Tibial nerve (tissue), 4 donors: ENCODE measurements at places on chromosomes 13 and 19. TPM values are rescaled to one million over a fixed set of nuclear protein-coding genes. Genes with fewer than 3 reads are reported as not detected.
A peak's percentile ranks its signal among the peaks of the same experiment; 100 is the strongest.

GRCh38 chr13:112350300-112350699 lies 25.9 kb upstream of the SPACA7 start:
- H3K4me1 ChIP-seq: no peaks in the 10 kb centered on the region
- H3K27me3 ChIP-seq: no peaks in the 10 kb centered on the region
- H3K36me3 ChIP-seq: no peaks in the 10 kb centered on the region
- no peak overlapping the region for H3K4me3 ChIP-seq
- no peak for DNase-seq

- no peak overlapping the region for H3K27ac ChIP-seq
- H3K27me3 ChIP-seq: peaks cover 40% of the 10 kb centered on the region
- H3K4me1 ChIP-seq: no peaks in the 10 kb centered on the region
- peaks cover 5% of the 10 kb centered on the region for H3K36me3 ChIP-seq
Observed at GRCh38 chr13:26050568-26051230, 1.1 kb downstream of the SHISA2 start.

DNA sequence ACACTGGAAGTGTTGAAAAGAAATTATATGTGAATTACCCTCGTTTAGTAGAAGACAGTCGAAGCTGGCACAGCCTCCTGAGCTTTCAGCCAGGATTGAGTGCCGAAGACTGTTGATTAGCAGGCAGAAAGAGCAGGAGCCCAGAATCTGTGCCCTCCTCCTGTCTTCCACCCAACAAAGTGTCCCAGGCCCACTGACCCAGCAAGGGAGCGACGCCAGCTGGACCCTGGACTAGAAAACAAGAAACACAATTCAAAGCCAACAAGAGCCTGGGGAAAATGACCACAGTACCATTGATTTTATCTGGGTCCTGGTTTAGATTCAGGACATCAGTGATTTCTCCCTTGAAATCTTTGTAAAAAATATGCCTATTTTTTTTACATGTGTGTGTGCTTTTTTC lies 120.7 kb downstream of the RXFP2 start:
- H3K4me3 ChIP-seq: peak overlapping the region; percentile 11
- H3K4me1 ChIP-seq: no peaks in the 10 kb centered on the region
- H3K36me3 ChIP-seq: no peaks in the 10 kb centered on the region
- DNase-seq: no peak
- no peaks in the 10 kb centered on the region for H3K27me3 ChIP-seq

- H3K4me3 ChIP-seq: no peak within 1 kb of the TSS
- no peaks in the 10 kb centered on the region for H3K36me3 ChIP-seq
- no peaks in the 10 kb centered on the region for H3K4me1 ChIP-seq
- peak; percentile 22 for DNase-seq
- no peak within 1 kb of the TSS for H3K27ac ChIP-seq
Observed at GRCh38 chr19:49387936-49388372, at the start of gene KASH5. TSS of gene KASH5 (plus strand) at chr19:49388249. CDS start at chr19:49390884, 2,635 bp downstream.

- no peak overlapping the region for H3K27ac ChIP-seq
- H3K4me1 ChIP-seq: no peaks in the 10 kb centered on the region
- H3K36me3 ChIP-seq: no peaks in the 10 kb centered on the region
- H3K27me3 ChIP-seq: no peaks in the 10 kb centered on the region
Observed at GRCh38 chr13:111322916-111323331, 2.5 kb downstream of the TEX29 start.

DNA sequence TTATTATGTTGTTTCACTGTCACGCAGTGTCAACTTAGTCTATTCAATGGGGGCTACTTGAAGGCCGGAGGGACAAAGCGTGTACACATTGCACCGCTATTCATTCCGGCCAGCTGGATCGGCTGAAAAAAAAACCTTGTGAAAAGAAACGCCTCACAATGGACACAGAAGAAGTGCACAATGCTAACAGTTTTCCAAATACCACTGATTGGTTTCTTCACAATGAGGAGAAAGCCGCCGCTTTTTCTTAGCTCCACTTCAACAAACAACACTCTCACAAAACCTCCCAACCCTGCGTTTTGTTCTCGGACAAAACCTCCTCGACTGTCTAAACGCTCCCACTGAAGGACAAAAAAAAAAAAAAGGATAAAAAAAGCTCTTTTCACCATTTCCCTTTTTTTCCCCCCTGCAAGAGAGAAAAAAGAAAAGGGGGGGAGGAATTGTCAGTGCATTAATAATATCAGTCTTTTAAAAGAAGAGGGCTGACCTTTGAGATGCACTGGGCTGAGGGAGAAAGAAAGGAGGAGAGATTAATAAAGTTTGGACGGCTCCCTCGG lies 5.4 kb downstream of the SOX21 start:
- H3K4me1 ChIP-seq: peaks cover 65% of the 10 kb centered on the region
- no peak for DNase-seq
- peaks cover 97% of the 10 kb centered on the region for H3K27me3 ChIP-seq
- no peak overlapping the region for H3K27ac ChIP-seq

DNA sequence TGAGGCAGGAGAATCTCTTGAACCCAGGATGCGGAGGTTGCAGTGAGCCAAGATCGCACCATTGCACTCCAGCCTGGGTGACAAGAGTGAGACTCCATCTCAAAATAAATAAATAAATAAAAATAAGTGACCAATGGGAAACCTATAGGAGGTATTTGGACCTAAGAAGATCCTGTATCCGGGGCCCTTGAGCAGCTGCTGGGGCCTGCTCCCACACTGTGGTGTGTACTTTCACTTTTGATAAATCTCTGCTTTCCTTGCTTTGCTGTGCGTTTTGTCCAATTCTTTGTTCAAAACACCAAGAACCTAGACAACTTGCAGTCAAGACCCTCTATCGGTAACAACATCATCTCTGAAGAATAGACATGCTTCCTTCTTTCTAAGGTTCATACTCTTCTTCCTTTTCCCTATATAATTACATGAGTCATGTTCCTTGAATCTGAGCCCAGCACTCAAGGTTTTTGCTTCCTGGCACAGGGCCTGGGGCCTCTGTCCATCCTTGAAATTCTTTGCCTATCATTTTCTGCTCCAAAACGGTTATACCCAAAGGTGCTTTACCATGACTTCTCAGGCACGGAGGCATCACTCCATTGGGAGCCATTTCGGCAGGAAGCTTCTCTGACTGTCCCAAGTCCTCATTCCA lies 14.2 kb upstream of the PNMA8C start:
- no peaks in the 10 kb centered on the region for H3K36me3 ChIP-seq
- no peak for DNase-seq
- H3K27ac ChIP-seq: no peak overlapping the region
- no peak overlapping the region for H3K4me3 ChIP-seq
- H3K4me1 ChIP-seq: no peaks in the 10 kb centered on the region
- no peaks in the 10 kb centered on the region for H3K27me3 ChIP-seq

DNA sequence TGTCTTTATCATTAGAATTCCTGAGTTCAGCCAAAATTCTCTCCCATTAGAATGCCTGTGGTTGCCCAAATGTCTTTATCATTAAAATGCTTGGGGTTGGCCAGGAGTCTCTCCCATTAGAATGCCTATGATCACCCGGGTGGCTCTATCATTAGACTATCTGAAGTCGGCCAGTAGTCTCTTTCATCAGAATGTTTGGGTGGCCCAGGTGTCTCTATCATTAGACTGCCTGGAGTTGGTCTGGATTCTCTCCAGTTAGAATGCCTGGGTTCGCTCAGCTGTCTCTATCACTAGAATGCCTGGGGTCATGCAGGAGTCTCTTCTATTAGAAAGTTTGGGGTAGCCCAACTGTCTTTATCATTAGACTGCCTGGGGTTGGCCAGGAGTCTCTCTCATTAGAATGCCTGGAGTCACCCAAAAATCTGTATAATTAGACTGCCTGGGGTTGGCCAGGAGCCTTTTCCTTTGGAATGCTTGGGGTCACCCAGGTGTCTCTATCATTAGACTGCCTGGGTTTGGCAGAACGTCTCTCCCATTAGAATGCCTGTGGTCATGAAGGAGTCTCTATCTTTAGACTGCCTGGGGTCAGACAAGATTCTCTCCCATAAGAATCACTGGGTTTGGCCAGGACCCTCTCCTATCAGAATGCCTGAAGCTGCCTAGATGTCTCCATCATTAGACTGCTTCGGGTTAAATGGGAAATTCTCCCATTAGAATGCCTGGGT lies 1478.3 kb downstream of the UQCRFS1 start:
- no peak for DNase-seq
- no peaks in the 10 kb centered on the region for H3K36me3 ChIP-seq
- no peak overlapping the region for H3K27ac ChIP-seq

DNA sequence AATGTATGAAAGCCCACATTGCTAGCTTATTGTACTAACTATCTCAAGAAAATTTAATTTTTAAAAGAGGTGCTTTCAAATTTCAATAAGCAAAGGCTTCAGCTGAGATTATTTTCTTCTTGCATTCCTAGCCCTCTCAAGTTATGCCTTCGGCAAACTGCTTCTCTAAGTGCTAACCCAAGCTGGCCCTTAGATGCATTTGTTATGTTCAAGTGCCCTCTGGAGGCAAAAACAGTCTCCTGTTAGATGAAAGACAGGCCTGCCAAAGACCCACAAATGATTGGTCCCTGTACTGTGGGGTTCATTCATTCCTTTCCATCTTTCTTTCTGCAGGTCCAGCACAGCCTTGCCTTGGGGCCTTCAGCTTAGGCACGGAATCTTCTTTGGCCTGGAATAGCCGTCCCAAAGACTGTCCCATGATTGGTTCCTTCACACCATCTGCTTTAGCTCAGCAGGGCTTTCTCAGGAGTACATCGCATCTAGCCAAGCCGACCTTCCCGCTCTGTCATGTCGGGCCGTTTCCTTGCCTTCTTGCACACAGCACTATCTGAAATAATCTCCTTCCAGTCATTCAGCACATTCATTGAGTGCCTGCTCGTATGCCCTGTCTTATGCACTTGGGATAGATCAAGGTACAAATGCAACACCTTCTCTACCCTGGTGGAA lies 26.4 kb upstream of the TPTE2 start:
- H3K27ac ChIP-seq: no peak overlapping the region
- DNase-seq: peak; percentile 41
- H3K36me3 ChIP-seq: no peaks in the 10 kb centered on the region
- no peaks in the 10 kb centered on the region for H3K27me3 ChIP-seq
- no peaks in the 10 kb centered on the region for H3K4me1 ChIP-seq

DNA sequence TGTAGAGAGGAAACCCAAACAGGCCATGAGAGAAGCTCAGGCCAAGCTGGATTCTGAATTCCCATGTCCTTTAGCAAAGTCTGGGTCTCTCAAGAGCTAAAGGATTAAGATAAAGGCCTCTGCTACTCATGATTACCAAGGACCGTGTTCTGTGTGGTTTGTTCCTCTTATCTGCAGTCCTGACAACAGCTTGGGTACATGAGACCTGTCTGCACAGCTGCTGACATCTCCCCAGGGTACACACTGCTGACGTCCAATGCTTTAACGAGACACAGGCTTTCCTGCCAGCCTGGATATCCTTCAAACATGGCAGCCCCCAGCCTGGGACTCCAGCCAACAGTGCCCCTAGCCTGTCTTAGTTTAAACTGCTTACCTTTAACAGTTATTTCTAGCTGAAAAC lies 211.0 kb downstream of the SLC7A1 start:
- no peaks in the 10 kb centered on the region for H3K27me3 ChIP-seq
- H3K4me3 ChIP-seq: no peak overlapping the region
- H3K27ac ChIP-seq: no peak overlapping the region

GRCh38 chr13:38944219-38944618 lies 46.4 kb downstream of the STOML3 start:
- no peaks in the 10 kb centered on the region for H3K4me1 ChIP-seq
- DNase-seq: no peak
- no peak overlapping the region for H3K27ac ChIP-seq
- no peaks in the 10 kb centered on the region for H3K36me3 ChIP-seq

DNA sequence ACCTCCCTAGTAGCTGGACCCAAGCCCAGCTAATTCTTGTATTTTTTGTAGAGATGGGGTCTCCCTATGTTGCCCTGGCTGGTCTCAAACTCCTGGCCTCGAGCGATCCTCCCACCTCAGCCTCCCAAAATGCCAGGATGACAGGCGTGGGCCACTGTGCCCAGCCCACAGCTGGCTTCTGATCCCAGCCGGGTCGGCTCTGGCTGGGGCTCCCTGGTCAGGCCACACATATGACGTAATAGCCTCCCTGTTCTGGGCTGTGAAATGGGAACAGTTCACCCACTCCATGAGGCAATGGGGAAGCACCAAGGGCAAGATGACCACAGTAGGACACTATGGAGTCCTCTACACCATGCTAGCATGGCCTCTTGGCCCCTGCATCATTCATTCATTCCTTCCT lies 41.1 kb downstream of the TINCR start:
- no peak overlapping the region for H3K4me3 ChIP-seq
- H3K27me3 ChIP-seq: no peaks in the 10 kb centered on the region
- H3K36me3 ChIP-seq: no peaks in the 10 kb centered on the region
- no peak overlapping the region for H3K27ac ChIP-seq

GRCh38 chr19:33689138-33689746 lies 67.5 kb downstream of the CHST8 start:
- DNase-seq: no peak
- no peaks in the 10 kb centered on the region for H3K27me3 ChIP-seq
- H3K27ac ChIP-seq: no peak overlapping the region
- no peak overlapping the region for H3K4me3 ChIP-seq
- no peaks in the 10 kb centered on the region for H3K36me3 ChIP-seq

DNA sequence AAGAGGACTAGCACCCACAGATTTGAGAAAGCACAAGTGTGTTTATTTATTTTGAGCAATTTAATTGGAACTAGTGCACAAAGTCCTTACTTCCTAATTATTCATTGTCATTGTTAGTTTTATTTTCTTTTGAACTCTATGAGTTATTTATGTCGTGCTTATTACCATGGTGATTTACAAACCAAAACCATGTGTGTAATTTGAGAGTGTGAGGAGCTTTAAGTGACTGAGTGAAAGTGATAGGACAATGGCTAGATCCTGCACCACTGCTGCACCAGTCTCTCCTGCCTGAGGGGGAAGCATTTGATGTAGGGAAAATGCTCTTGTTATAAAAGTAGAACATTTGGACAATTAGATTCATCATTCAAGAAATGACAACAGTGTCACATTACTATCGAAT lies 172.3 kb upstream of the KLF12 start:
- no peaks in the 10 kb centered on the region for H3K27me3 ChIP-seq
- no peak overlapping the region for H3K27ac ChIP-seq
- no peaks in the 10 kb centered on the region for H3K36me3 ChIP-seq
- no peak overlapping the region for H3K4me3 ChIP-seq
- DNase-seq: no peak
- H3K4me1 ChIP-seq: no peaks in the 10 kb centered on the region

NLRP12 gene
- 0.66 TPM for total RNA-seq

GIPC3 gene
- total RNA-seq: 0.87 TPM
